ENCODE measurements at places on chromosomes 5 and 9.

GRCh38 chr5:147567917-147568598 is 58.2 kb upstream of the DPYSL3 start:
- DNase-seq, result no peak

DNA sequence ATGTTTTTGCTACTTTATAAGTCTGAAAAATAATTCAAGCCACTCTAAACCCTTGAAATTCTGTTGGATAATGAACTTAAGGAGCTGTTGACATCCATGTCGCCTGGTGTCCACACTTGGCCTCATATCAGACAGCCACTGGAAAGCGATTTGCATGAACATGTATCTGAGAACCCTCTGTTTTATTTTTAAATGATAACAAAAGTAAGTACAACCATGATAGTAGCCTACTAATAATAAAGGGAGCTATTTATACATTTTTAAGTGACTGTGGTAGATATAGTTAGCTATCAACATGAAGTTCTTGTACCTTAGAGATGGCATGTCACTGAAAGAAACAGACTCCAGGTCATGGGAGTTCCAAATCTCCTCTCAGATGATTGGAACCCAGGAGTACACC is 53.3 kb downstream of the PLCXD3 start:
- DNase-seq, result no peak

- no peak for DNase-seq
Measured at GRCh38 chr5:178573216-178573615, 17.0 kb downstream of the COL23A1 start.

DNA sequence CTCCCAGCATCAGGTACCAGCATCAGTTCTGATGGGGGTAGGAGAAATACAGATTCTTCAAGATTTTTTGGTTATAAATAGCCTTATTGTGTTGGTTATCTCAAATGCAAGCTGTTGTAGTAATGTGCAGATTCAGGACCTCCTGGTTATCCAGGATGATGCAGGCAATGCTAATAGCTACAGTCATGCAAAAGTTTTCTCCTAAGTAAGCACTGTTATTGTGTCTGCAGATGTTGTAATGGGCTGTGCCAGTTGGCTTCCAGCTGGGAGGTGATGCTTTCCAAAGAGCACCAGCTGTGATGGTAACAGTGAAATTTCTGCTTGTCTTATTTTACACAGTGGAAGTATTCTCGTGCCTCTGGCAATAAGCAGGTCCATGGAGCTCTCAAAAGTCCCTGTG is 719.2 kb upstream of the CTNND2 start:
- DNase-seq, result no peak

DNA sequence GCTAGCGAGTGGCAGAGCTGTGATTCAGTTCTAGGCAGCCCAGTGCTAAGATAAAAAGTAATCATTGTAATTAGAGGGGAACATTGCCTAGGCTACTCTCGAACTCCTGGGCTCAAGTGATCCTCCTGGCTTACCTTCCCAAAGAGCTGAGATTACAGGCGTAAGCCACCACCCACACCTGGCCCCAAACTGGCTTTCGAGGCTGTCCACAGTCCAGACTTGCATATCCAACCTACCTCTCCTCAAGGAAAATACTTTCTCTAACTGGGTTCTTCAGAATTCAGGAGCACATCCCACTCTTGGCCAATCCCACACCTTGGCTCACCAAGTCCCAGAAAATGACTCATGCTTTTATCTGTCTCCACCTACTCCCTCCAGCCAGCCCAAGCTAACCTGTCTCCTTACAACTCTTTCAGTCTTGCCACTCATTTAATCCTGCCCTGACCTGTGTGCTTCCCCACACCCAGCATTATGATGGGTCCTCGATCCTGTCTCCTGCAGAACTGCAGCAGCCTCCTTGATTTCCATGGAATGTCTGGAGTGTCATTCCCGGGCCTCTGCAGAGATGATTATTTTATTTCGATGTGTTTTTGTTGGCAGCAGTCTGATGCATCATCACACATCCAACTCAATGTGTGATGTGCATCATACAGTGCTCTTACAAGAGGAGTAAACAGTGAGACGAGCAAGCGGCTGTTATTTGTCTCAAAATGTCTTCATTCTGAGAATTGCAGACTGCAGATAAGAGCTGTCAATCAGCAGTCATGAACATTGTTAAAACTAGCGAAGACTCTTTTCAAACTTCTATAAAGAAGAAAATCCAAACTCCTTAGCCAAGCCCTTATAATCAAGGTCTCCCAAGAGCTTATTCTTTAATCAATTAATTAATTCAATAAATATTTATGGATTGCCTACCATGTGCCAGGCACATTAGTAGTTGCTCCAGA is 167.3 kb downstream of the SEC61B start:
- no peak for DNase-seq

GRCh38 chr9:110476251-110476650 is 103.3 kb downstream of the SVEP1 start:
- DNase-seq, result no peak

GRCh38 chr5:113612060-113612496 is 98.6 kb downstream of the YTHDC2 start:
- no peak for DNase-seq

DNA sequence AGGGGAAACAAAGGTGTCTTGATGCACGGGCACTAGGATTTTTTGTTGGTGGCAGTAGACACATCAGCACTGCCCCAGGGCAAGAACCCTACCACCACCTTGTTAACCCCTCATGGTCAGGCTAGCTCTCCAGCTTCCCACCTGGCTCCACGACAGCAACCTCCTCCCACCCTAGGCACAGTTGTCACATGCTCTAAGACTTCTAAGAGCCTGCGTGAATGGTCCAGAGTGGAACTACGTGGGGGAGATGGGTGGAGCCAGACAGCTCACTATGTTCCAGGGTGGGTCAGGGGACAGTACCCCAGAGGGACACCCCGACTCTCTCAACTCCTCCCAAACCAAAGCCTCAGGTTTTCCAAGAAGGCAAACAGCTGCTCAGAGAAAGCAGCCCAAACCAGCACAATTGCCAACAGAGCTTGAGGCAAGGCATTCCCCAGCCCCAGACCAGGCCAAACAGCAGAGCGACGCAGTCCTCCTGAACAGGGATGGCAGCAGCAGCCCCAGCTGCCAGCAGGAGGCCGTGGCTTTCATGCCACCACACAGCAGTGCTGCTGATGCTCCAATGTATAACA is 78.0 kb downstream of the NRG2 start:
- no peak for DNase-seq

GRCh38 chr5:81544351-81545018 is 150.6 kb upstream of the ACOT12 start:
- no peak for DNase-seq

- no peak for DNase-seq
Measured at GRCh38 chr5:68418201-68418600, 202.6 kb downstream of the PIK3R1 start.

- DNase-seq, result no peak
Measured at GRCh38 chr5:6568889-6569288, 64.0 kb downstream of the NSUN2 start.

- no peak for DNase-seq
Measured at GRCh38 chr9:130931508-130932254, 7.4 kb downstream of the FIBCD1 start.

- no peak for DNase-seq
Measured at GRCh38 chr5:96963267-96963666, 27.4 kb downstream of the LNPEP start.

GRCh38 chr9:77735494-77735893 is 87.4 kb upstream of the GNA14 start:
- DNase-seq, result no peak

GRCh38 chr5:124859027-124859426 is 112.6 kb upstream of the ZNF608 start:
- no peak for DNase-seq

DNA sequence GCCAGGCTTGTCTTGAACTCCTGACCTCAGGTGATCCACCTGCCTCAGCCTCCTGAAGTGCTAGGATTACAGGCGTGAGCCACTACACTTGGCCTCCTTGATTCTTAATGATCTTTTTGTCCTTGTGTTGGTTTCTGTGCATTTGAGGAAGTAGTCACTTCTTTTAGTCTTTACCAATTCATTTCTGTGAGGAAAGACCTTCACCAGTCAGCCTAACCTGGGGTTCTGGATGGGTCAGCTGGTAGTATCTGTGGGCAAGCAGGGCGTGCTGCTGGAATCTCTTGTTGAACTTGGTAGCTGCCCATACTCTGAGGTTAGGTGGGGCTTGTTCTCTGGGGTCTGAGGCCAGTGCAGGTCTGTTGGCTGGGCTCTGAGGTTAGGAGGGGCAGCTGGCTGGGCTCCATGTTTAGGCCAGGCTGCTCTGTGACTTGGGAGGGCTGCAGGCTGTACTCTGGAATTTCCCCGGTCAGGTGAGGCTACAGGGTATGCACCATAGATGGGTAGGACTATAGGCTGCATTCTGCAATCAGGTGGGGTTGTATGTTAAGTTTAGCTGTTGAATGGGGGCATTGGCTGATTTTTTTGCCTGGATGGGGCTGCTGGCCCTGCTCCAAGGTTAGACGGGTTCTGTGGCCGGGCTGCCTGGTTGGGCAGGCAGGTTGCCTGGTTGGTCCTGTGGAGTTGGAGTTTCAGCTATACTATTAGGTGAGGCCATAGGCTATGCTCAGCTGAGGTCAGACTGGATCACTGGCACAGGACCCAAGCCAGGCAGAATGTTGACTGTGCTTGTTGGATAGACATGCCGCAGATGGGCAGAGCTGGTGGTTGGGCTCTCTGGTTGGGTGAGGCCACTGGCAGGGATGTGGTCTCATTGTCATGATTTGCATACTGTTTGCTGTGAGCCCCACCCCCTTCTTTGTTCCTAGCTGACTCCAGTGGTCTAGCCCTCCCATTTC is 19.2 kb downstream of the UBAP1 start:
- no peak for DNase-seq

GRCh38 chr5:32239385-32239784 is 65.3 kb upstream of the GOLPH3 start:
- no peak for DNase-seq

DNA sequence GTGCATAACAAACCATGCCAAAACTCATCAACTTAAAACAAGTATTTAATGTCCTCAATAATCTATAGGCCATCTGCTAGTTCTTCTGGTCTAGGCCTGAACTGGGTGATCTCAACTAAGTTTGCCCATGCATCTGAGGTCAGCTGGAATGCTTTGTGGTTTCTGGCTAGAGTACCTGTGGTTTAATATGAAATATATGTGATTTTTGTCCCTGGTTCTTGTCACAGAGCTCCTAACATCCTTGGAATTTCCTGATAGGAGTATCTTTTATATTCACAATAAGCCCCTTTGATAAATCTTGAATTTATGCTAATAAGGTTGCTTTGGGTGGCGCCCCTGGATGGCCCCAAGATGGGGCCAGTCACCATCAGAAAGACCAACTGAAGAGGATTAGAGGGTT is 535.9 kb downstream of the DNAH5 start:
- no peak for DNase-seq

DNA sequence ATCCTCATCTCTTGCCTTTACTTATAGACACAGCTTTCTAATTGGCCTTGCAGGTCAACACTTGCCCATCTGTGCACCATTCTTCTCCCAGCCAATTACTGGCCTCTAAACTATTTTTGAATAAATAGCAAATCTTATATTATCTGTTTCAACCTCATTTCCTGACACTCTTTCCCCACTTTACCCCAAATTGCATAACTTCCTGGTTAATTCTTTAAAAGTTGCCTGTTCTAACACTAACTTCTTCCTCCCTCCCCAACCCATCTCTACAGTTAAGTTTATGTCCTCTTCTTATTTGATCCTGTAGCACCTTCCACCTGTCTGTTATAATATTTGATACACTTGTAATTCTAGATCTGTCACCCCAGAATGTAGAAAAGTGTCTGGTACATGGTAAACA is 372.1 kb downstream of the PDE4D start:
- no peak for DNase-seq

GRCh38 chr5:127563136-127563535 is 45.7 kb downstream of the PRRC1 start:
- DNase-seq, result no peak

GRCh38 chr9:34457266-34458012 is 931 bp downstream of the FAM219A start:
- peak; percentile 4 for DNase-seq

- DNase-seq, result no peak
Measured at GRCh38 chr9:4223312-4223833, 76.5 kb downstream of the GLIS3 start.

- DNase-seq, result no peak
Measured at GRCh38 chr5:98095072-98095471, 678.4 kb upstream of the RGMB start.

DNA sequence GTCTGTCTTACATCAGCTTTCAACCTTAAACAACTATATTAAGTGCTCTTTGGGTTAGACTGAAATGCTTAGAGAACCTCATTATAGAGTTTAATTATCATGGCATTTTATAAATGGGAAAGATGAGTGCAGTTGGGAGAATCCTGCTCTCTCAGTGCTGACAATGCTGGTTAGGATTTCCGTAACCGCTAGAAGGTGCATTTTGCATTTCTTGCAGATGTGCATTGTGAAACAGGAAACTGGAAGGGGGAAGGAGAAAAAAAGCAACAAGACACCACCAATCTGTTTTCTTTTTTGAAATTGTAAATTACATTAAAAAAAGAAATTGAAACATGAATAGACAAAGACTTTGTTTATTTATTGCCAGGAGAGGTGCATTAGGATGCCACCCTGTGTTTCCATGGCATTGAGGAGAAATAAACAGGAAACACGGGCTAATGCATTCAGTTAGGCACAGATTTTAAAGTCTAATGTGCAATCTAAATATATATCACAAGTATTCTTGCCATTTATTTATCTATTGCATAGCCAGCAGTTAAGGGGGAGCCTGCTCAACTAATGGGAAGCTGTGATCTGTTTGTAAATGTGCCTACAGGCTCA is 478.9 kb downstream of the PSAT1 start:
- no peak for DNase-seq

DNA sequence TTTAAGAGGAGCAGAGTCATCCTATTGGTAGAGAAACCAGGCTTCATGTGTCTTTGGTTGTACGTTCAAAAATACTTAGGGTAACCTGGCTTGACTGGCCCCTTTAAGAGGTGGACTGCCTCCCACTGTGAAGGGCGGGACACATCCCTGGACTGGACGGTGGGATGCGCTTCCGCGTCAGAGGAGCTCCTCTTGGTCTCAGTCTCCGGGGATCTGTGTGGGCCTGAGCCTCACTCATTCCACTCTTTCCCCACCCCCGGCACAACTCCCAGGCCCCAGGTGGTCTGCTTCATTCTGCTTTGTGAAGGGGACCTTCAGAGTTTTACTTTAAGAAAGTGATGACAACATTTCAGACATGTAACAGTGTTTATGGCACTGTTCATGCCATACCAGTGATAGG is 601.1 kb downstream of the IRX1 start:
- DNase-seq, result no peak

DNA sequence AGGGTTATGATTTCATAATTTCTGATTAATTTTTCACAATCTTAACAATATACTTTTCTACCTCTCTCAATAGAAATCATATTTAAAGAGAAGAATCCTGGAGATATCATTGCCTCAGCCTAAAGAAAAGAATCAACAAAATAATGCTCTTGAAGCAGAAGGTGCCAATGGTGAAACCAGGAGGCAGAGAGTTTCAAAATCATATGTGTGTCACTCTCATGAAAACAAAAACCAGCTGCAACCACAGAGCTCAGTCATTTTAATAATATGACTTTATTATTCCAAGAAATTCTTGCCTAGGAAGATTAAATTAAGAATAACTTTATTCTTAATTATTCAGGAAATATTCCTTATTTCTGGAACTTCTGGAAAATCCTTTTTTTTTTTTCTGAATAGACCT is 266.8 kb upstream of the ACTBL2 start:
- DNase-seq, result no peak

All from stimulated activated CD4-positive, alpha-beta T cell treated with anti-CD3 and anti-CD28 coated beads, TNF-alpha, amount 100 ng/mL, for 1 hour (primary cell).